ENCODE measurements at places on chromosomes 12 and 14.

- DNase-seq: no peak
Measured at GRCh38 chr14:52954346-52955214, 3.7 kb upstream of the FERMT2 start.

- no peak for DNase-seq
Measured at GRCh38 chr12:115135800-115136211, 451.8 kb upstream of the TBX3 start.

DNA sequence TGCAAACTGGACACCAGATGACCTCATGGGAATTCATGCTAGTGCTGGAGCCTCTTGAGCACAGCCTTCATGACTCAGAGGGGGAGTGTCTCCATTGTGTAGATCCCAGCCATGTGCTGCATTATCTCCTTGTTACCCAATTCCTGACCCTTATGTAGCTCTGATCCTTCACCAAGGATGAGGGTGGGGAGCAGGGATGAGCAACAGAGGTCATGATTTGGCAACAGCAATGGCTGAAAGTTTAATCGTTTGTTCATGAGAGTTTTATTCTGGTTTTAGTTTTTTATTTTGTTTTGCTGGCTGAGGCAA is 9.5 kb upstream of the BDKRB1 start:
- peak; percentile 76 for DNase-seq

DNA sequence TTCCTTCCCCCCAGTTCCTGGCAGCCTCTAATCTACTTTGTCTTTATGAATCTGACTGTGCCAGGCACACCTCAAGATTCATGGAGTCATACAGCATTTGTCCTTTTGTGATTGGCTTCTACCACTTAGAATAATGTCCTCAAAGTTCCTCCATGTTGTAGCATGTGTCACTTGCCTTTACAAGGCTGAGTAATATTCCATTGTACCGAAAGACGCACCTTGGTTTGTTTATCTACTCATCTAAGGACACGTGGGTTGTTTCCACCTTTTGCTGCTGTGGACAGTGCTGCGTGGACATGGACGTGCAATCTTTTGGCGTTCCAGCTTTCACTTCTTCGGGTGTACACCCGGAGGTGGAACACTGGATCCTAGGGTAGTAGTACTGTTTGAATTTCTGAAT is 33.5 kb downstream of the ANAPC7 start:
- no peak for DNase-seq

GRCh38 chr12:40819436-40820108 is 127.3 kb downstream of the CNTN1 start:
- DNase-seq: no peak

DNA sequence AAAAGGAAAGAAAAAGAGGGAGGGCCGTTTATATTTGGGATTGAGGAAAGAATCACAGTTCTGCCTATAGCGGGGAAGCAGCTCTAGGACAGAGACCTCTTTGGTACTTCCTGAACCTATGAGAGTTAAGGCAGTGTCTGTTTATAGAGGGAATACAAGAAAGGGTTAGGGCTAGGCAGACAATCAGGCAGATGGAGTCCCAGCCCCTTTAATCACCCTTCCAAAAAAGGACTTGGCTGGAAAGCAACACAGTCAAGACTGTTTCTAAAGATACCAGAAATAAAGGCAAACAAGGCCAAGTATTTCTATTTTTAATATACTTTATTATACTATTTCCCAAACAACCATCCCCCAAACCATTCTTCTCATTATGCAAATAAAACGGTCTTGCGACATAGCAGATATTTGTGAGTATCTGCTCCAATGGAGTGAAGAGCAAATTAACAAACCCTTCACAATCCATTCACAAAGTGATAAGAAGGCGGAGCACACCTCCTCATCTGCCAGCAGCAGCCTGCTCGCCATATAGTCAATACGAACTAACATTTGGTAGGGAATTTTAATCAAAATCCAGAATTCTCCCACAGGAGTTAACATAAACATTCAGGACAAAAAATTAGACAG is 697 bp upstream of the GRIP1 start:
- DNase-seq: no peak

- DNase-seq: no peak
Measured at GRCh38 chr14:65847075-65847847, 434.7 kb downstream of the FUT8 start.

DNA sequence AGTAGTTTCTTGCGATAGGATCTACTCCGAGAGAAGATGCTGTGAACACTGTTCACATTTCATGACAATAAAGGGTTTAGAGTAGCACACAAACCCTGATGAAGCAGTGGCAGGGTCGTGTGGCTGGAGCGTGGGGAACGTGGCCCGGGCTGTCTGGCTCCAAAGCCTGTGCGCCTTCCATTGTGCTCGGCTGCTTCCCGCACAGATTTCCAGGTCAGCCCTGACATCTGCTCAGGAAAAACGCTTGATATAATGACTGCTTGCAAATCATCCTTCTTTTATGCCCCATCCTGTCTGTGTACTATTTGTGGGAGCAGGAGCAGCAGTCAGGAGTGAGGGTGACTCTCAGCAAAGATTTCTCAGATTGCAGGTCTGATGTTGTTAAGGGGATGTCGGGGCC is 78.6 kb downstream of the EML1 start:
- no peak for DNase-seq

GRCh38 chr14:20493634-20494033 is 11.7 kb upstream of the RNASE10 start:
- no peak for DNase-seq

GRCh38 chr14:22305607-22306006 is 283.4 kb downstream of the DAD1 start:
- no peak for DNase-seq

- no peak for DNase-seq
Measured at GRCh38 chr14:88231603-88232002, 91.5 kb downstream of the KCNK10 start.
